ENCODE measurements at places on chromosomes 16 and 17.
A peak's percentile ranks its signal among the peaks of the same experiment; 100 is the strongest.

DNA sequence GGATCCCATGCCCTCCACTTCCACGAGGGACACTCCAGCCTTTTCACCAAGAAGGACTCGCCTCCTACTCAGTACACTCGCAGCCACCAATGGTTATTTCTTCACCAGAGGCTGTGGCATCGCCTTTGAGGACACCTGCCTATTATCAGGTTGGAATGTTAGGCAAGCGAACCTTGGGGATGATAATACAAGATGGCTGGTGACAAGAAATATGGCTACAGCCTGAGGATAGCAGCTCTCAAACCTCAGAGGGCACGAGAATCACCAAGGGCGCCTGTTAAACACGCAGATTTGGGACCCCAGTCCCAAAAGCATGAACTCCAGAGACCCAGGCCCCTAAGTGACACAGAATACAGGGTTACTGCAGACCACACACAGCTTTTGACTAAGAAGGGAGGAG lies 58.1 kb downstream of the CYTH1 start:
- DNase-seq, result no peak

DNA sequence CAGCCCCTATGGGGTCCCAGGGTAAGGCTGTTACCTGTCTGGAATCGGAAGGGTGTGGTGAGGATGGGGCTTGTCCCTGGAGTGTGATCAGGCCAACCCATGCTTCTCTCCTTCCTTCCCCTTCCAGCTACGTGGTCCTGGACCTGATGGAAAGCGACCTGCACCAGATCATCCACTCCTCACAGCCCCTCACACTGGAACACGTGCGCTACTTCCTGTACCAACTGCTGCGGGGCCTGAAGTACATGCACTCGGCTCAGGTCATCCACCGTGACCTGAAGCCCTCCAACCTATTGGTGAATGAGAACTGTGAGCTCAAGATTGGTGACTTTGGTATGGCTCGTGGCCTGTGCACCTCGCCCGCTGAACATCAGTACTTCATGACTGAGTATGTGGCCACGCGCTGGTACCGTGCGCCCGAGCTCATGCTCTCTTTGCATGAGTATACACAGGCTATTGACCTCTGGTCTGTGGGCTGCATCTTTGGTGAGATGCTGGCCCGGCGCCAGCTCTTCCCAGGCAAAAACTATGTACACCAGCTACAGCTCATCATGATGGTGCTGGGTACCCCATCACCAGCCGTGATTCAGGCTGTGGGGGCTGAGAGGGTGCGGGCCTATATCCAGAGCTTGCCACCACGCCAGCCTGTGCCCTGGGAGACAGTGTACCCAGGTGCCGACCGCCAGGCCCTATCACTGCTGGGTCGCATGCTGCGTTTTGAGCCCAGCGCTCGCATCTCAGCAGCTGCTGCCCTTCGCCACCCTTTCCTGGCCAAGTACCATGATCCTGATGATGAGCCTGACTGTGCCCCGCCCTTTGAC lies 2.4 kb downstream of the MAPK7 start:
- DNase-seq, result no peak

- DNase-seq, result no peak
Observed at GRCh38 chr16:14097182-14097959, 26.3 kb downstream of the MRTFB start.

- DNase-seq, result peak; percentile 60
Observed at GRCh38 chr16:23784811-23785447, 30.1 kb downstream of the CHP2 start.

- no peak for DNase-seq
Observed at GRCh38 chr17:65772989-65773388, 211.5 kb upstream of the AXIN2 start.

- DNase-seq, result no peak
Observed at GRCh38 chr17:76432004-76432403, 20.9 kb downstream of the UBE2O start.

Measured in RPMI7951 (cell line).